SJCRH30 (cell line): ENCODE measurements at places on chromosomes 12 and 14. TPM values are rescaled to one million over a fixed set of nuclear protein-coding genes. Genes with fewer than 3 reads are reported as not detected.

The SMCO3 gene
- total RNA-seq, result not detected in 2 replicates

The GPX2 gene
- total RNA-seq, result not detected in 2 replicates

The PRB2 gene
- total RNA-seq, result not detected in 2 replicates

The KCNH3 gene
- total RNA-seq, result 0.03 and 0.12 TPM in 2 replicates

The WSCD2 gene
- not detected in 2 replicates for total RNA-seq

The CPNE8 gene
- not detected in 2 replicates for total RNA-seq

The NPFF gene
- total RNA-seq, result 0.43 TPM in 1 of 2 replicates, not detected in the other

DNA sequence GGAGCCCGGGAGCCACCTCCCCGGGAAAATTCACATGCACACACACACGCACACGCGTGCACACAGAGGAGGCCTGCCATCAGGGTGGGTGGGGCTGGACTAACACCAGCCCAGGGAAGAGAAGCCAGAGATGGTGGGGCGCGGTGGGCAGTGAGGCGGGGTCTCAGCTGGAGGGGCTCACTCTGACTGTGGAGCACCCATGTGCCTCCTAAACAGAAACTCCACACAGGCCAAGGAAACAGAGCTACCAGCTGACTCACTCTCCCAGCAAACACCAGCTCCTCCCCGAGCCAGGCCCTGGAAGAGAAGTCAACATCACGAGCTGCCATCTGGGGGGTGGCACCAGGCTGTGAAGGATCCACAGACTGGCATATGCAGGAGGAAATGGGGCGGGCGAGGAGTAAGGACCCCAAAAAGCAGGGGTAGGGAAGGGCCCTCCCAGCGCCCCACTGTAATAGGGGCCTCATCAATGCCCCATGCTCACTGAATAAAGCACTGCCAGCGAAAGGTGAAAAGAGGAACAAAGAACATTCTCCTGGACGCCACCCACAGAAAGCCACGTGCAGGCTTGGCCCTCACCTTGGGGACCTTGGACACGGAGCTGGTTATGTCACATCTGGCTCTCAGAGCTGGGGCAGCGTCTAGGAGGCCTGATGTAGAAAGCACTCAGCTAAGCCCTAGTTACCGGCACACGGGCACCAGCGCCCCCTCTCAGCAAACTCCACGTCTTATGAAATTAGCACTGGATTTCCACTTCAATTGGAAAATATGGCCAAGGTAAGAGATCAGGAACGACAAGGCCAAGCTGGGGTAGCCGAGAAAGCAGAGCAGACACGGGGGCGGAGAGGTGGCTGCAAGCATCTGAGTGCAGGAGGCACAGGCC, 8.4 kb upstream of the INF2 start:
- H3K4me3 ChIP-seq, result peak overlapping the region; percentile 39
- DNase-seq, result no peak
- H3K4me1 ChIP-seq, result peaks cover 54% of the 10 kb centered on the region

- no peak overlapping the region for H3K4me3 ChIP-seq
- no peak for DNase-seq
- no peak overlapping the region for H3K27ac ChIP-seq
- H3K4me1 ChIP-seq, result no peaks in the 10 kb centered on the region
- H3K36me3 ChIP-seq, result no peaks in the 10 kb centered on the region
- H3K27me3 ChIP-seq, result no peaks in the 10 kb centered on the region
These were observed 970.7 kb upstream of the FBXO33 start for GRCh38 chr14:40402957-40403356.

GRCh38 chr12:16972923-16973770, 367.2 kb upstream of the LMO3 start:
- no peaks in the 10 kb centered on the region for H3K27me3 ChIP-seq
- peak overlapping the region; percentile 98 for H3K27ac ChIP-seq
- peak; percentile 99 for DNase-seq
- no peaks in the 10 kb centered on the region for H3K36me3 ChIP-seq
- peak overlapping the region; percentile 1; the same call in 1 of the 2 replicates for H3K4me3 ChIP-seq

DNA sequence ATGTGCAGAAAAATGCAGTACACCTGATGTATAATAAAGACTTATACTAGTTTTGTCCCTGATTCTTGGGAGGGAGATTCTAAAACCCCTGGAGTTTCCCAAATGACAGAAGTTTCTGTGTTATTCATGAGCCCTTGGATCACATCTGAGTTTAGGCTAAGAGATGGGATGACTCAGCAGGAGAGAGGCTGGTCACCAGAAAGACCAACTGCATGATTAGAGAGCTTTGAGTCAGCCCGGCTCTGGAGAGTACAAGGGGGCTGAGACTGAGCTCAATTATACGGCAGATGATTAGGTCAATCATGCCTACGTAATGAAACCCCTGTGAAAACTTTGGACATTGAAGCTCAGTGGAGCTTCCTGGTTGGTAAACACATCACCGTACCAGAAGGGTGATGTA, 174.2 kb downstream of the SSPN start:
- H3K4me1 ChIP-seq, result peaks cover 36% of the 10 kb centered on the region
- peak; percentile 78 for DNase-seq
- no peaks in the 10 kb centered on the region for H3K27me3 ChIP-seq
- no peak overlapping the region for H3K4me3 ChIP-seq

- H3K4me1 ChIP-seq, result peaks cover 6% of the 10 kb centered on the region; the same call in 1 of the 2 replicates
- H3K36me3 ChIP-seq, result peaks cover 13% of the 10 kb centered on the region
These were observed 28.3 kb downstream of the KIF26A start for GRCh38 chr14:104166698-104167097.

GRCh38 chr14:39219075-39219499, 14.6 kb upstream of the MIA2 start:
- no peaks in the 10 kb centered on the region for H3K4me1 ChIP-seq
- H3K36me3 ChIP-seq, result no peaks in the 10 kb centered on the region
- no peak overlapping the region for H3K4me3 ChIP-seq
- H3K27ac ChIP-seq, result no peak overlapping the region

DNA sequence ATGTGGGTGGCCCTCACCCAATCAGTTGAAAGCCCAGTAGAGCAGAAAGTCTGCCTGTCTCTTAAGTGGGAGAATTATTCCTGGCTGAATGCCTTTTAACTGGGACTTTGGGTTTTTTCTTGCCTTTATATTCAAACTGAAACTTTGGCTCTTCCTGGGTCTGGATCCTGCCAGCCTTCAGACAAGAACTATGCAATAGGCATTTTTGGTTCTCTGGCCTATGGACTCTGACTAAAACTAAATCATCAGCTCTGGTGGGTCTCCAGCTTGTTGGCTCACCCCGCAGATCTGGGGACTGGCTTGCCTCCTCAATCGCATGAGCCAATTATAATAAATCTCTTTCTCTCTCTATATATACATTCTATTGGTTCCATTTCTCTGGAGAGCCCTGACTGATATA, 173.0 kb upstream of the IGF1 start:
- no peaks in the 10 kb centered on the region for H3K27me3 ChIP-seq
- H3K4me3 ChIP-seq, result no peak overlapping the region
- DNase-seq, result no peak

DNA sequence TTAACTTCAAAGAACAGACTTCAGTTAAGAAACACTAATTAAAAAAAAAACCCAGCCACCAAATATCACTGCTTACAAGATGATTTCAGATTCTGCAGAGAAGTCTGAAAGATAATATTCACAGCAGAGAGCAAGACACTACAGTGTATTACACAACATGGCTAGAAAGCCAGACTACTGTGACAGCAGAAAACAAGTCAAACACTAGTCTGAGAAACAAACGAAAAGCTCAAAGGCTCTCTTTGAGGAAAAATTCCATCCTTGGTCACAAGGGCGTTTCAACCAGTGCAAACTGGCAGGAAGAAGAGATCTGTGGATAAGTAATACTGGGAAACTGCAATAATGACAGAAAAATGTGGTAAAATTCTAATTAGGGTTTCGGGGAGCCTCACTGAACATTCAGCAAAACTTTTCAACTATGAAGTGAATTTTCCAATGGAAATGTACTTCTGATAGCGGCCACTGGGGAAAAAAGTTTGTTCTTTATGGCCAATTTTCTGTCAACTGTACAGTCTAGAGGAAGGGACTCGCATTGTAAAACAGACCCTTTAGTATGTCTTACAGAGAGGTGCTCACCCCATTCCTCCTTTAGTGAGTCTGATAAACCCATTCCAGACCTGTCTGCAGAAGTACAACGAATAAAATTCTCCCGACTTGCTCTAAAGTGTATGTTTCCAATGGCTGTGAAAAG, 50.4 kb downstream of the ACADS start:
- H3K4me3 ChIP-seq, result no peak overlapping the region
- peaks cover 2% of the 10 kb centered on the region; the same call in 1 of the 2 replicates for H3K36me3 ChIP-seq
- no peak overlapping the region for H3K27ac ChIP-seq
- no peaks in the 10 kb centered on the region for H3K27me3 ChIP-seq
- DNase-seq, result no peak

DNA sequence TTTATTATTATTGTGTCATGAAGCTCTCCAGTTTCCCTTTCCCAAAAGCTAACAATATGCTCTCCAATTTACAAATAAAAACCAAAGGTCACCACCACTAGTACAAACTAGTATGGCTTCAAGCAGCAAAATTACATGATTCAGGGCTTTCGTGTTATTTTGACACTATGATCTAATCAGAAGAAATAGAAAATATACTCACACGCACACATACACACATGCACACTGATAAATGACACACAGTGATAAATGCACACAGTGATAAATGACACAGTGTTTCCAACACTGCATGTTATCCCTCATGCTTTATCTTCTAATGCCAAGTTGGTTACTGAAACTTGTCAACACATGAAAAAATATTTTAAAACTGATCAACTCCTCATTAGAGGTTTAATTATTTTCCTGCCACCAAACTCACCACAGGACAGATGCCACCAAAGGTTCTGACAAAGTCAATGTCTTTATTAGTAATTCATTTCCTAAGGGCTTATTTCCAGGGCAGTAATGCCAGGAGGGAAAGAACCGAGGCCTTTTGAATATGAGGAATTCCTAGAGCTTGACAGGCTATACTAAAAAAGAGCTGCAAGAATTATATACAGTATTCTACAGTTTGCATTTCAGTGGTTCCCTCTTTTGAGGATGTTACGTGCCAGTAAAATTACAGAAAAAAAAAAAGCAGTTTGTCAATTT, 82.4 kb downstream of the PPP2R5E start:
- no peak for DNase-seq
- H3K36me3 ChIP-seq, result no peaks in the 10 kb centered on the region
- H3K27ac ChIP-seq, result no peak overlapping the region
- H3K27me3 ChIP-seq, result no peaks in the 10 kb centered on the region
- no peak overlapping the region for H3K4me3 ChIP-seq

DNA sequence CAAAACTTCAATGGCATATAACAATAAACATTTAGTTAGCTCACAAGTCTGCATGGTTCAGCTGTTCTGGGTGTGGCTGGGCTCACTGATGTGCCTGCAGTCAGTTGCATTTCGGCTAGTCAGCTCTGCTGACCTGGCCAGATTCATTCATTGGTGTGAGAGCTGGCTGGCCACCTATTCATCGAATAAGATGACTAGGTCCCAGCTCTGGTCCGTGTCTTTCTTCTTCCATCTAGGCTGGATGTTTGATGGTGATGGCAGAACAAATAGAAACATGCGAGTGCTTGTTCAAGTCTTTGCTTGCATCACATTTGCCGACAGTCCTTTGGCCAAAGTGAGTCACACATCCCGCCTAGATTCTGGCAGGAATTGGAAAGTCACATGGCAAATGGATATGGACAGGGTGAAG, 203.3 kb upstream of the CRY1 start:
- DNase-seq, result peak; percentile 4
- H3K36me3 ChIP-seq, result no peaks in the 10 kb centered on the region
- no peak overlapping the region for H3K27ac ChIP-seq
- no peaks in the 10 kb centered on the region; the same call in 1 of the 2 replicates for H3K27me3 ChIP-seq
- H3K4me1 ChIP-seq, result 0 out of 2 replicates have a peak, but pooled peaks cover 3% of the 10 kb centered on the region

- DNase-seq, result no peak
- no peaks in the 10 kb centered on the region for H3K36me3 ChIP-seq
- H3K27ac ChIP-seq, result no peak overlapping the region
- peaks cover 18% of the 10 kb centered on the region for H3K4me1 ChIP-seq
- no peak overlapping the region for H3K4me3 ChIP-seq
These were observed 382.7 kb upstream of the RGS6 start for GRCh38 chr14:71549421-71550050.

DNA sequence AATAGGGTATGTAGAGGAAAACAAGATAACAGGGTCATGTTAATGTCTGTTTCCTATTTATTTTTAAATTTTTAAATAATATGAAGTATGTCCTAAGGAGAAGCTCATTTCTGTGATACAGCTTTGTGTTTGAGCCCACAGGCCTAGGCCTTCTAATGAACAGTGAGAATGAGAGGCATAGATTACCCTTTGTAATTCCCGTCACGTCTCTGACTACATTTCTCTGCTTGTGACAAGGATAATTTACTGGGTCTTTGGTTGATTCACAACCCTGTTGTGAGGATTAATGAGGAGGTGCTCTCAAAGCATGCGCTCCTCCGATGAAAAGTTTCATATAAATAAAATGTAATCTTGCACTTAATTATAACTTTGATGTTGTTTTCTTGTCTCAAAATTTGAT, 56.1 kb downstream of the SYT10 start:
- H3K4me3 ChIP-seq, result no peak overlapping the region
- no peak overlapping the region for H3K27ac ChIP-seq

GRCh38 chr14:31038521-31039166, 12.5 kb upstream of the STRN3 start:
- no peak for DNase-seq
- no peaks in the 10 kb centered on the region for H3K36me3 ChIP-seq
- no peaks in the 10 kb centered on the region for H3K27me3 ChIP-seq

- peaks cover 11% of the 10 kb centered on the region for H3K36me3 ChIP-seq
- H3K27me3 ChIP-seq, result no peaks in the 10 kb centered on the region
- no peak overlapping the region for H3K27ac ChIP-seq
- no peaks in the 10 kb centered on the region for H3K4me1 ChIP-seq
These were observed 50.9 kb downstream of the BTBD7 start for GRCh38 chr14:93281937-93282336.
